ENCODE measurements at places on chromosomes 12 and 14.

GRCh38 chr12:48999371-49000131 is at the start of gene DDN:
Gene DDN, minus strand, starts transcription at chr12:48999375. Its CDS starts 88 bp downstream, at chr12:48999287.
- no peak for DNase-seq

DNA sequence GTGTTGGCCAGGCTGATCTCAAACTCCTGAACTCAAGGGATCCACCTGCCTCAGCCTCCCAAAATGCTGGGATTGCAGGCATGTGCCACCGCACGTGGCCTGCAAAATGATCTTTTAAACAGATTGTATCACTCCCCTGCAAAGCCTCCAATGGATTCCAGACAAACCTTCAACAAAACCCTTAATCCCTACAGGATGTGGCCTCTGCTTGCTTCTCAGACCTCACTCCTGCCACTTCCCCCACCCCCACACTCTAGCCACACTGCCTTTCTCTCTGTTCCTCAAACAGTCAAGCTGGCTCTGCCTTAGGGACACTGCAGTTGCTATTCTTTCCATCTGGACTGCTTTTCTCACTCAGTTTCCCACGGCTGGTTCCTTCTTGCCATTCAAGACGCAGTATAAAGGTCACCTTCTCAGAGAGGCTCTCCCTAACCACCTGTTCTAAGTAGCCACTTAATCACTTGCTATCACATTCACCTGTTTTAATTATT is 47.3 kb upstream of the TMED10 start:
- DNase-seq: no peak

DNA sequence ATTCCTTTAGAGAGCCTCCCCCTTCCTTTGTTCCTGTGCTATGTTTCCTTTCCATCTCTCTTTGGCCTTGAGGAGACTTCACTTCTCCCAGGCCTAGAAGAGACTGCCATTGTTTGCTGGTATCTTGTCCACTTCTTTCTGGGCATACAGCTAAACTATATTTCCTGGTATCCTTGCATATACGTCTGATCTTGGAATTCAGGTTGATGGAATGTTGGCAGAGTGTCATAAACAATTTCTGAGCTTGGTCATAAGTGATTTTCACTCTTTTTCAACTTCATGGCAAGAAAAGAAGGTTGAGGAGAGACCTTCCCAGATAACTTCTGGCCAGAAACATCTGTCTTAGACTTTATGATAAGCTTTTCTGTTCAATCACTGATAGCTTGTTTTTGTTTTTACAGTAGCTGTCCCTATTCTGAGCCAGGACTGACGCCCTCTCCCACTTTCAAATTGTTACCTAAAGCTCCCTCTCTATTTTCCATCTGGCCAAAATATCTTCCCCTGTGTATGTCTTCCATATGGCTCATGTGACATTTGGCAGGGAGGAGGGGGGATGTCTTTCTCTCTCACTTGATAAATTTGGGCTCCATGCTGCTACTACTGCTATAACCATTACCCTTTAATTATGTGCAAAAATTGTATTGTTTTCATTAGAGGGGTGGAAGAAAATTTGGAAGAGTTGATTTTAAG is 457.0 kb downstream of the ADAMTS20 start:
- no peak for DNase-seq

- no peak for DNase-seq
Measured at GRCh38 chr12:42386308-42386707, 60.3 kb downstream of the PPHLN1 start.

DNA sequence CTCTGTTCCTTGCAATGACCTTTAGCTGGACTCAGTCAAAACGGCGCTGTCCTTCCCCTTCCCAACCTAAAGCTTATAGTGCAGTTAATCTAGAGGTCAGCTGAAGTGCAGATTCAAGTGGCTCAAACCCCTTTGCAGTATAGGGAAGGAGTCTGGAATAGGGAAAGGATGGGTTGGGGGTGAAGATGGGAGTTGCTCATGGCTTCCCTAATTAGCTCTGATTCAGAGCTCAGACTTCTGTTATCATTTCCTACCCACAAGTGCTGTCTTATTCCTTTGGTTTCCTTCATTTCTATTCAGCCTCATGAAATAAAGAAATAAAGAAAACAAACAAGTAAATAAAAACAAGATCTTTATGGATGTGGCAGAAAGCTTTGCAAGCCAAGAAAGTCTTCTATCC is 264.0 kb upstream of the HMGA2 start:
- no peak for DNase-seq

DNA sequence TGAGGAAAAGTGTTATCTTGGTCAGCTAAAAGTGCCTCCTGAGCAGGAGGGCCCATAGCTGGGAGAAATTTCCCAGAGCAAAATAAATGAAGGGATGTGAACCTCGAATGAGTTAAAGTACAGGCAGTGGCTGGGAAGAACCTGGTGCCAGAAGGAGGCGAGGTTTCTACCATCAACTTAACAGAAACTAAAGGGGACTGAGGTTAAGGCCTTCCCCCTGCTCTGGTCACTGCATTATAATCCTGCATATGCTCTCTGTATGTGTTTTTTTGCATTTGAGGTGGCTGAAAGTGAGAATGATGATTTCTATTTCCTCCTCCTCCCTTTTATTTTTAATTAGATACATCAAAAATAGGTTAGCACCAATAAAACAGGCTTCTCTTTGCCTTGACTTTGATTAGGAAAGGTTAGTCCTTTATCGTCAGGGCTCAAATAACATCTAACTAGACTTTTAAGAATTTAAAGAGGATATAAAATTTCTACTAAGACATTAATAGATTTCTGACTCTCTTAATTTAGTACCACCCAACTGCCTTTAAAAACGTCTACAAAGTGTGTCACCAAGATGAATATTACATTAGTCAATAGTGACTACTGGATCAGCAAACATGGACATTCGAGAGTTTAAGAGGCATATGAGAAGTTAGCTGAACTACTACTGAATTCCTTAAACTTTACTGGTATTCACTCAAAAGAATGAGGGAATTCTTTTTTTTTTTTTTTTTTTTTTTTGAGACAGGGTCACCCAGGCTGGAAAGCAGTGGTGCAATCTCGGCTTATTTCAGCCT is 49.2 kb downstream of the GALNT4 start:
- no peak for DNase-seq

DNA sequence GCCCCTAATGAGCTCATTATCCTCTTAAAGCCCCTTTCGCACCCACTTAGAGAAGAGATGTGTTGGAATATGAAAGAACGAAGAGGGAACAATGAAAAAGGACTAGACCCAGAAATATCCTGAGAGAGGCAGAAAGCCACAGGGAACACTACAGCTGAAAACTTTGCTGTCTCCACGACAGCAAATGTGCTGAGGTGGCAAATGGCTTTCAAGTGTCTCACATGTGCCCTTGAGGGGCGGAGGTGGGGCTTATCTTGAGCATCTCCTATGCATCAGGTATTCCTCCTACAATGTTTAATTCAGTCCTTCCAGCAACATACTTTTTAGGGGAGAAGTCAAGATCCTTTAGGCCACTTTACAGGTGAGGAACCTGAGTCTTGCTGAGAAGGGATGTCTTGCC is 62.9 kb downstream of the WSCD2 start:
- no peak for DNase-seq

DNA sequence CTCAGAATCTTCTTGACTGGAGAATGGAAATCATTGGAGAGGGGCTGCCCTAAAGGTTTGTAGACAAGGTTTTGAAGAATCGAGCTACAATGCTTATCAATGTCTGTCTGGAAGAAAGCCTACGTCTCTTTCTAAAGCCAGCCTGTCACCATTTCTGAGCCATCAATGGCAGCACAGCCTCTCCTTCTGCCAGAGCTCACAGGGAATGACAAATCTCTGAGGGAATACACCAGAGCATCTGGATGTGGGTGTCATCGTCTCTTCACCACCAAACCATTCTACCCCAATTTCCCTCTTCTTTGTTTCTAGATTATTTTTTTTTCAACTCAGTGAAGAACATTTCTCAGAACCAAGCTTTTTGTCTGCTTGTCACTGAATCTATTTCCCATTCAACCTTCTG is 349.7 kb downstream of the EMP1 start:
- DNase-seq: no peak

GRCh38 chr12:55037351-55037987 is 17.7 kb downstream of the NEUROD4 start:
- no peak for DNase-seq

GRCh38 chr12:120356567-120357030 is 12.4 kb downstream of the MSI1 start:
- peak; percentile 54 for DNase-seq

DNA sequence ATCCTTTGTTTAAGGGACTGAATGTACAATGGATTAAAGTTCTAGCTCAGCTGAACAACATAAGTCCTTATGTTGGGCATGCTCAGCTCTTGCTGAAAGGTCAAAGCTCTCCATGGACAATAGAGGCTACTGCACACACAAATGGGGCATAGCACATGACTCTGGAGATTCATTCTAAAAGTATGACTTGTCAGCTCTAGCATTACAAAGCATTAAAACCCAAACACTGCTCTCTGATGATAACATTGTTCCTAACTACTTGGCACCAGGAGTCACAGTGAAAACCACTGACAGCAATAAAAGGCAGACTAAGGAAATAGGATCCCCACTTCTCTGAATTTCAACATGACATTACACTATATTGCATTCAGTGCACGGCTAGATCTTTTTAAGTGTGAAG is 21.9 kb upstream of the FSCB start:
- DNase-seq: no peak

GRCh38 chr12:48489012-48489411 is 6.7 kb downstream of the C12orf54 start:
- no peak for DNase-seq

All from smooth muscle cell of the brain vasculature (primary cell).